Activated CD4-positive, alpha-beta T cell treated with anti-CD3 and anti-CD28 coated beads for 48 hours (primary cell): ENCODE measurements at places on chromosomes 2 and 18.

DNA sequence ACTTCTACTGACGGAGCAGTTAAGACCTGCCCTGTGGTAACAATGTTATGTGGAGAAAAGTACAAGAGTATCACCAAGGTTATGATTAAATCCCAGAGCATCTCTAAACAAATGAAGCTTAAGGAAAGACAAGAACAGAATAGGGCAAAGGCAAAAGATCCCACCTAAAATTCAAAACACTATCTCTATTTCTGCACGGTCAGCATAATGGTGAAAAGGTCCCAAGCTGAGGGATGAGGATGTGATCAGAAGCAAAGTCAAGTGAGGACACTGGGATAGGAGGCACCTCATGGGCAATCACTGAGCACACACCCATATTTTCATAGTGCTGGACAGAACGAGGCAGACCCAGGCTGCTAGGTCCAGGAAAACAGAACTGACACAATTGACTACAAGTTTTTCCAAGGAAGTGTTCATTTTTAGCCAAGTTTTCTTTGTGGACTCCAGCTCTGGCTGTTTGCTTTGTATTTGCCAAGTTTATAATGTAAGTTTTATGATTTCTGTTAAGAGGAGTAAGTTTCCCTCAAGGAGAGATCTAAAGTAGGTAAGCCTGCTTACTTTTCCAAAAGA, 77.8 kb downstream of the NCKAP5 start:
- no peak for DNase-seq

- DNase-seq = peak; percentile 34
Observed at GRCh38 chr2:71226096-71226964, 573 bp downstream of the PAIP2B start.

GRCh38 chr2:58107803-58108710, 61.5 kb downstream of the VRK2 start:
- DNase-seq = no peak

- no peak for DNase-seq
Observed at GRCh38 chr2:190504912-190505311, 29.6 kb downstream of the NEMP2 start.

GRCh38 chr2:181972431-181973170, 13.1 kb upstream of the PPP1R1C start:
- DNase-seq = no peak

- DNase-seq = no peak
Observed at GRCh38 chr2:166297951-166298350, 77.8 kb downstream of the SCN9A start.
